ENCODE measurements at places on chromosomes 4 and X.

DNA sequence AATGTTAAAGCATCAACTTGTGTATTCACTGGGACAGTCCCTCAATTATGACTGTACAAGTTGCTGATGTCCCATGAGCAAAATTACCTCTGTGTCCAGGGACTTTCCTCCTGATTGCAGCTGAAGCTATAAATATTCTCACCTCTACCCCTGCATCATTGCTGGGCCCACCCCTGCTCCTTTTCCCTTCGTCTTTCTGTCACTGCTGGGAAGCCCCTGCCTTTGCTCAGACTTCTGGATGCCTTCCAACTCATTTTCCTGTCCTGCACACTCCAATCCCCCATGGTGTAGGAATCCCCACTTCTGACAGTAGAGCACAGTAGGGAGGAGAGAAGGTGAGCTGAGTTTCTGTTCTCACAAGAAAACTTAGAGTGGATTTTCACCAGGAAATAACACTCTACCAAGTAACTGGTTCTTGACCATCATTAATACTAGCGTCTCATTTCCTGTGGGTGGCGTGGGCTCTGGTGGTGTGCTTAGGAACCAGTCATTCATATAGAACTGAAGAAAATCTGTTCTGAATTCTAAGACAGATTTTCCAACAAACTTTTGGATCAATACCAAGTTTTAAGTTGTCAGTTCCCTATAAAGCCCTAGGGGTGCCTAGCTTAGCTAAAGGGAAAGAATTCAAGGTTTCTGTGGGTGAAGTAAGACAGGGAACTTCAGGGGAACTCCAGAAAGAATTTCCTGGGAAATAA, 136.2 kb upstream of the MED14 start:
- DNase-seq: no peak

- DNase-seq: no peak
These were observed 26.4 kb downstream of the TMEM184C start for GRCh38 chr4:147643616-147644015.

GRCh38 chr4:76857074-76857409, 40.9 kb downstream of the SOWAHB start:
- no peak for DNase-seq

DNA sequence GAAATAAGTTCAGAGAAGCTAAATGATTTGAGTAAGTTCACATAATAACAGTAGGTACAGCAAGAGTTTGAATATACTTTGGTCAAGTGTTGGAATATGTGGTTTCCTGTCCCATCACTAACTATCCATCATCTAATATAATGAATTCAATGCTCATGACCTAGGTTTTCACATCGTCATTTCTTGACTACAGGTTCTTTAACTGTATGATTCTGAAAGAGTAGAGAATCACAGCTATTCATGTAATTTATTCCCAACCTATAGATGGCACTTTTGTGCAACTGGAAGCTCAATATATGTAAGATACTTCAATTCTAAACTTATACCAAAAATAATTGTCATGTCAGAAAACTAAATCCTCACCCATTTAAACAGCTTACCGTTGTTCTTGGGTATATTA, 53.1 kb downstream of the TIGD2 start:
- DNase-seq: no peak

- peak; percentile 39 for DNase-seq
These were observed 28.7 kb upstream of the STOX2 start for GRCh38 chr4:183876268-183876934.

DNA sequence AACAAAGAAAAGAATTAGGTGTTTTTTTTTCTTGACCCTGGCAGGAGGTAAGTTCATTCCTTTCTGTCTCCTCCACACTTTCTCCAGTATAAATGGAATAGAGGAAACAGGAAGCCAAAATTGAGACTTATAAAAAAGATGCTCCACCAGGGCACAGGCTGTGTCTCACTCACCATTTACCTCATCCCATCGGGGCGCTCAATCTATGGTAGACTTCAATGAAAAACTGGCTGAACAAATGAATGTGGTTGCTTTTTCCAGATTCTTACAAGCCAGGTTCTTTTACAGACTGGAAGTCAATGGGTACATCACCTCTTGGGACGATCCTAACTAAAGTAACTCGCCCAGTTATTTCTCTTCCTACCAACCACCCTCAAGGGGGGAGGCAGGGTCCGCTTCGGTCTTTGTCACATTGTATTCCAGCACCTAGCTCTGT, 685 bp downstream of the COMMD8 start:
- no peak for DNase-seq

- no peak for DNase-seq
These were observed 687.4 kb upstream of the HS3ST1 start for GRCh38 chr4:12116009-12116552.

- no peak for DNase-seq
These were observed 60.3 kb downstream of the DLG3 start for GRCh38 chrX:70504772-70505450.

DNA sequence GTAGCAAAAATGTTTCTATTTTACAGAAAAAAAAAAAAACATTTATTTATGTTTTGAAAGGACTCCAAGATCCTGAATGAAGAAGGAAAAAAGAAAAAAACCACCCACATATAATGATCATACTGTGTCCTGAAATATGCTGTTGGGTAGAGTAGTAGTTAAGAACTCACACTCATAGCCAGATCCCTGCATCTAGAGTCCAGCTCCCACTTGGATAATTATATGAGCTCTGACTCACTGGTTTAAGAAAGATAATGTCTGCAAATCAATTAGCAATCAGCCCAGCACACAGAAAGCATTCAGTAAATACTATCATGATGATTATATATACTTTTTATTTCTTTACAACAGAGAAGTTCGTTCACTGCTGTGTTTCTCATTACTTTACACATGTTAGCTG, 46.7 kb upstream of the MXRA5 start:
- no peak for DNase-seq

GRCh38 chr4:156892805-156893204, 78.8 kb downstream of the PDGFC start:
- no peak for DNase-seq

- DNase-seq: no peak
These were observed 1.1 kb downstream of the STBD1 start for GRCh38 chr4:76307660-76308014.

DNA sequence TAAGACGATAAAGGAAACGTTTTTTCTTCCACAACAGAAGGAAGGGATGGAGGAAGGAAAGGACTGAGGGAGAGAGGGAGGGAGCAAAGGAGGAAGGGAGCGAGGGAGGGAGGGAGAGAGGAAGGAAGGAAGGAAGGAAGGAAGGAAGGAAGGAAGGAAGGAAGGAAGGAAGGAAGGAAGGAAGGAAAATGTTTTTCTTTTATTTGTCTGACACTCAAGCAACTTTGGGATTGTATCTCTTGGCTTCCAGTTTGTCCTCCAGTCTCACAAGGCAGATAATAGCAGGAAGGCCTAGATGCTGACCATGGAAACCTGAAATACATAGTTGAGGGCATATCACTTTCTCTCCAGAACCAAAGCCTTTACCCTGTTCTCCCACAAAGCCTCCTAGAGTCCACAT, 226.7 kb downstream of the ZNF674 start:
- DNase-seq: no peak

GRCh38 chr4:7189475-7190277, 2.7 kb upstream of the SORCS2 start:
- peak; percentile 28 for DNase-seq

DNA sequence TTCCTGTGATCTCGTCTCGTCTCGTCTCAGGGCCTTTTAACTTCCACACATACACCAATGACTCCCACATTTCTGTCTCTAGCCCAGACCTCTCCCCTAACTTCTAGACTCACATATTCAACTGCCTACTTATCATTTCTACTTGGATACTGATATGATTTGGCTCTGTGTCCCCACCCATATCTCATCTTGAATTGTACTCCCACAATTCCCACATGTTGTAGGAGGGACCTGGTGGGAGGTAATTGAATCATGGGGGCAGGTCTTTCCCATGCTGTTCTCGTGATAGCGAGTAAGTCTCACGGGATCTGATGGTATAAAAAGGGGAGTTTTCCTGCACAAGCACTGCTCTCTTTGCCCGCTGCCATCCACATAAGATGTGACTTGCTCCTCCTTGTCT, 8.9 kb downstream of the PHKA2 start:
- DNase-seq: no peak

GRCh38 chrX:85024044-85024443, 20.4 kb downstream of the APOOL start:
- no peak for DNase-seq

- DNase-seq: no peak
These were observed 236.6 kb downstream of the LDB2 start for GRCh38 chr4:16661813-16662212.

GRCh38 chr4:15714646-15715435, 12.0 kb downstream of the BST1 start:
- no peak for DNase-seq

GRCh38 chr4:166594326-166594946, 639.9 kb downstream of the SPOCK3 start:
- peak; percentile 23 for DNase-seq

- no peak for DNase-seq
These were observed 236.2 kb upstream of the NUDT6 start for GRCh38 chr4:123158576-123158975.
